Renal cortical epithelial cell (primary cell): ENCODE measurements at places on chromosomes 4 and X.

GRCh38 chrX:30618160-30618765 is 35.0 kb upstream of the GK start:
- no peak for DNase-seq

DNA sequence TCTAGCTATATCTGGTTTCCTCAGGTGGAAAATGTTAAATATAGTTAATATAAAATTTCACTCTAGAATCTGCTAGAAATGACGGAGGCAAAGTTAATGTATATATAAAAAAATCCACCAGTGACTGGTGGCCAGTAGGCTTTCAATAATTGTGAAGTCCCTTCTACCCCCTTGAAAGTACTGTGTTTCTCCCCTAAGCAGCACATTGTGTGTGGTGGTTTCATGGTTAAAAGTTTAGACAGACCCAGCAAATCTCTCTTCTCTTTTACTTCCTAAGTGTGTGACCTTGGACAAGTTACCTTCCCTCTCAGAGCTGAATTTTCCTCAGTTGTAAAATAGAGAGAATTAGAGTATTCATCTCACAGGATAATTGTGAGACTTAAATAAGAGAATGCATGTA is 600 bp upstream of the HEPH start:
- no peak for DNase-seq

DNA sequence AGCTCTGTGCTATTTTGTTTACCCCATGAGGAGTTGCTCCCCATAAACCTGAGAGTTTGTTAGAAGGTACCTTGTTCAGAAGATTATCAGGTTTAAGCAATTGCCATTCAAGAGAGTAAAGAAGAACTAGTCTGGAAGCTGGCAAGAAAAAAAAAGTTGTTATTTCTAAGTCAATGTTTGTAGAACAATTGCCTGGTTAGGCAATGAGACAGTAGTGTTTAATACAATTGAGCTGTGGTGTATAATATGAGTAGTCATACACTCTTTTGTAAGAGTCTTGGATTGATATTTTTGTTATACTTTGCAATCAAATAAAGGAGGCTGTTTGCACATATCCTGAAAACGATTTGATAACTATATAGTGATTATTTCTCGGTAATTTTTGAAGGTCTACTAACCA is 44.7 kb downstream of the GALNT7 start:
- peak; percentile 44 for DNase-seq

DNA sequence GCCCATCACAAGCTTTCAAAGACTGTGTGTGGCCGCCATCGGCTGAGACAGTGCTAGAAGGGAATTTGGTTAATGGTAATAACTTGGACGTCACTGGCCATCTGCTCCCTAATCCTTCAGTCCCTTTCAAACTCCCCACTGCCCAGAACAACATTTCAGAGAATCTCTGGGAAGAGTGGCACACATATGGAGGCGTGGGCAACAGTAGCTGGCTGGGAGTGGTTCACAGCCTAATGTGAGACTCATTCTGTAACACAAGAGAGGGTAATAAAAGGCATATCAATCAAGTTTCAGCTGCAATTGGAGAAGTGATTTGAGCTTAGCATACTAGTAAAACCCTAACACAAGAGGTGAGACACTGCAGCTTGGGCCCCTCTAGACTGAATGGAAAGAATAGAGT is 15.4 kb downstream of the SMIM10 start:
- DNase-seq, result no peak
